SK-N-SH (cell line): ENCODE measurements at places on chromosomes 7 and 10.

- DNase-seq, result peak; percentile 8
Observed at GRCh38 chr10:4770801-4771553, 55.0 kb upstream of the AKR1E2 start.

DNA sequence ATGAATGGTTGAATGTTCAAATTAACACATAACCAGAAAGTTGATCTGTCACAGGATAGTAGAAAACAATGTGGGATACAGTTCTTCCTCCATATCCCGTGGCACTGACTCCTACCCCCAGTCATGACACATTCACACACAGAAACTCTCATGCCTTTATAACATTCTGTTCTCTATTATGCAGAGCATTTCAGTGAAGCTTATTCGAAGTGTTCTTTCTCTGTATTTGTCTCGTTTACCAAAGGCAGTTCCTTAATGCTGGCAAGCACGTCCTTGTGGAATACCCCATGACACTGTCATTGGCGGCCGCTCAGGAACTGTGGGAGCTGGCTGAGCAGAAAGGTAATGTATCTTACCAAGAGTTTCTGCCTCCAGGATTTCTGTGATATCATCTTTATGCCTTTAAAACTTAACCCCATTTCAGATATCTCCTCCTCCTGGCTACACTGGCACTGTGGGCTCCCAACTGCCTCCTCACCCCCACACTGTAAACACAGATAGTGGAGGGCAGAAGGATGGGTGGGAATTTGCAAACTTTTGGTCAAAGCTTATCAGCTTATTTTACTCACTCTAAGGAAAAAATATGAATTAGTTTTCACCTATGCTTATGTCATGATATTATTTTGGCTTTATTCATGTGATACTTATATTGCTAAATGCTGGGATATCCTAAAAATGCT is 34.1 kb downstream of the BLVRA start:
- no peak for DNase-seq

- no peak for DNase-seq
Observed at GRCh38 chr10:108789919-108790318, 1133.4 kb downstream of the XPNPEP1 start.

DNA sequence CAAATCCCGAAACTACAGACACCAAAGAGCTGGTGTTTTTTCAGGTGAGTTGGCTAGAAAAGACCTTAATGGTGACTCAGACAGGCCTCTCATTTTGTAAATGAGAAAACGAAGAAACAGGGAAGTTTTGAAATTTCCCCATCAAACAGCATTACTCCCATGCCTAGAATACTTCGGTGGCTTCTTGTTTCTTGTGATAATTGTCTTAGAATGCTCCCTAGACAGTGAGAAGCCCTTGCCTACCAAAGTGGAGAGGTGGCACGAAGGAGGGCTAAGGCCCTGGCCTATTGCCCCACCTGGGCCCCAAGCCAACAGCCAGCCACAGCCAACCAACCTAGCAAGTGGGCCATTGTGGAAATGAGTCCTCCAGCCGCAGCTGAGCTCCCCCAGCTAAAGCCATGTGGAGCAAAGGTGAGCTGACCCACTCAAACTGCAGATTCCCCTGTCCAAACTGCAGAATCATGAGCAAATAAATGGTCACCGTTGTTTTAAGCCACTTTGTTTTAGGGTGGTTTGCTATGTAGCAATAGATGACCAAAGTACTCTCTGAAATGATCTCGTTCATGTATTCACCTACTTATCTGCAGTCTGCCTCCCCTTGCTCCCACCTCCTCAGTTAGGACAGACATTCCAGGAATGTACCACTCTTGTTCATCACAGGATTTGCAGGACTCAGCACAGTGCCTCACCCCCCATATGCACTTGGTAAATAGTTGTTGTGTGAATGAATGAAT is 97.7 kb upstream of the FGFR2 start:
- DNase-seq, result no peak

DNA sequence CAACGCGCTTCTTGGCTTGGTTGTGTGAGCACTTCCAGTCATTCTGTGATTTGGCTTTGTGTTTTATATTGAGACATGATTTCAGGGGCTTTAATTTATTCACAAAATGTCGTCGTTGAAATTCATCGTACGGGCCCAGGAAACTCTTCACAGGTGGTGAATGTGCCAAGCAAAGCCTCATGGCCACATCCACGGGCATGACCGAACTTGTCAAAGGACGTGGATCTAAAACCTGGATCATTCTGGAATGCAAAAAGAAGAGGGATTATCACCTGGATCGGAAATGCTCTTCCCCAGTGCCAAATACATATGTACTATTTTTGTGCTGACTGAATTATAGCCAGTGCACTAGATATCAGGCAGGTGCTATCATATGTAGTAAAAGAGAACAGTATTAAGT is 2.2 kb downstream of the PPP1R3C start:
- DNase-seq, result no peak

- no peak for DNase-seq
Observed at GRCh38 chr10:83585686-83586085, 553.6 kb upstream of the GHITM start.

DNA sequence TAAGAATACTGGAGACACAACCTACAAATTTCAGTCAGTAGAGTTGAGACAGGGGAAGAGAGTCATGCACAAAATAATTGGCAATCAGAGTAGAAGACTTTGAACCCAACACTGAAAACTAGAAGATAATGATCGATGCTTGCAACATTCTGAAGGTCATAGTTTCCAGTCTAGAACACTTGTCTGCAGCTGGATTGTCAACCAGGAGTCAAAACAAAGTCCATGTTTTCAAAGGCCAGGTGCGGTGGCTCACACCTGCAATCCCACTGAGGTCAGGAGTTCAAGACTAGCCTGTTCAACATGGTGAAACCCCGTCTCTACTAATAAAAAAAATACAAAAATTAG is 26.8 kb upstream of the SMURF1 start:
- DNase-seq, result no peak

DNA sequence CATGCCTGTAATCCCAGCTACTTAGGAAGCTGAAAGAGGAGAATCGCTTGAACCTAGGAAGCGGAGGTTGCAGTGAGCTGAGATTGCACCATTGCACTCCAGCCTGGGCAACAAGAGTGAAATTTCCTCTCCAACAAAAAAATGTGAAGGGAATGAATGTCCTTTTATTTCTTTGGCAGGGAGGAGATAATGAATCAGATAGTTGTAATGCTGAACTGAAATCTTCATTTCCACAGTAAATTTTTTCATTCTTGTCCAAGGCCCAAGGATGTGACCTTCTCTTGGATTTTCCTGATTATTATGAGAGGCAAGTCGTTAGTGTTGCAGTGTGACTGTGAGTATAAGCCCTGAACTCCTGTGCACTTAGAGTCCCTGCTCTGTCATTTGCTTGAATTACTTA is 13.6 kb downstream of the STAMBPL1 start:
- DNase-seq, result no peak

- peak; percentile 98 for DNase-seq
Observed at GRCh38 chr10:122953902-122954730, at the start of gene C10orf88. TSS of gene C10orf88 (minus strand) at chr10:122954227. CDS start at chr10:122954178, 49 bp downstream.

- no peak for DNase-seq
Observed at GRCh38 chr7:1181640-1182039, 21.6 kb upstream of the ZFAND2A start.

GRCh38 chr10:131724169-131724545 is 176.7 kb upstream of the PPP2R2D start:
- peak; percentile 84 for DNase-seq

DNA sequence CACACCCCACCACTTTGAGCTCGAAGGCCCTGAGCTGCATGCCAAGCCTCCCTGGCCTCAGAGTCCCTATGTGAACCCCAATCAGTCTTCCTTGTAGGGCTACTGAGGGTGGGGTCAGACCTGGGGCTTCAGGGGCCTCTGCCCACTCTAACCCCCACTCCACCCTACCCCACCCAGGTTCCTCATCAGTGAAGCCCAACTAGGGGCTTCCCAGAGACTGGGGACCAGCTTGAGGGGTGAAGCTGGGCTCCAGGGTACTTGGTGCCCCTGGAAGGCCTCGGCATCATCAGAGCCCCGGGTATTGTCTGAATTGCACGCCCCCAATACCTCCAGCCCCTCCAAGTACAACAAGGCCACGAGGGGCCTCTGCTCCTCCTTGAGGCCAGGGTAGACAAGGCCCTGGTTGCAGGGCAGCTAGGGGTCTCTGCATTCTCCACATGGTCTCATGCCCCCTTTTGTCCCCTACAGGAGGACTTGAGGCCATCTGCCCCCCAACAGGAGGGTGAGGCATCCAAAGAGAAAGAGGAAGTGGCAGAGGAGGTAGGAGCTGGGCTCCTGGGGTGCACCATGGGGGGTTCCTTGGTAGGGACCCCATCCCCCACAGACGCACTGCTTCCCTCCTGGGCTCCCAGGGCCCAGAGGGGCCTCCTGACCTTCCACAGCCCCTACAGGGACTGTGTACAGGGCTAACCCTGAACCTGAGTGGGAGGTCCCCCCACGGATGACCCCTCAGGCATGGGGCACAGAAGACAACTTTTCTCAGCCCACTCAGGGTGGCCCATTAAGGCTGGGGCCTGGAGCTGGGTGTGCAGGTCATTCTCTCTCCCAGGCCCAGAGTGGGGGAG is 4.0 kb downstream of the SNCG start:
- DNase-seq, result no peak

DNA sequence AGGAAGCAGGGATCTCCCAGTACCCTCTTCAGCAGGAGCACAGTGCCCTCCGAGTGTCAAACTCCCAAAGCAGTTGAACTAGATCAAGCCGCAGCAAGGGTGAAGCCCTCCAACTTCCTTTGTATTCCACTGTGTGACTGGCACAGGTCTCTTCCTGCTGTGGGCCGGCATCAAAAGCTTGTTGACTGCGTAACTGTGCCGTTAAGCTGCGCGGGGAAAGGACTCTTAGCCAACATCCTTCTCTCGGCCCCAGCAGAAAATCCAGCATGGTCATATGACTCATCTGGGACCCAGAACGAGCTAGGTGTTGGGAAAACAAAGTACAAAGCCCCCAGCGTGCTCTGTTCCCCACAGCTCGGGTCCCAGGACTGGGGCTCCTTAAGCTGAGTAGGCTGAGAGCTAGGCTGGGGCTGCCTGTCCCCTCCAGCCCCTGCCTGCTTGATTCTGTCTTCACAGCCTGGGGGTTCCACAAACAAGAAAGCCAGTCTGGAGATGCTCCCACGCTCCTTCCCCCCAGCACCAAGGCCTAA is 52.2 kb downstream of the COL17A1 start:
- DNase-seq, result no peak

GRCh38 chr7:98283127-98283886 is 1.8 kb downstream of the BRI3 start:
- peak; percentile 26 for DNase-seq

DNA sequence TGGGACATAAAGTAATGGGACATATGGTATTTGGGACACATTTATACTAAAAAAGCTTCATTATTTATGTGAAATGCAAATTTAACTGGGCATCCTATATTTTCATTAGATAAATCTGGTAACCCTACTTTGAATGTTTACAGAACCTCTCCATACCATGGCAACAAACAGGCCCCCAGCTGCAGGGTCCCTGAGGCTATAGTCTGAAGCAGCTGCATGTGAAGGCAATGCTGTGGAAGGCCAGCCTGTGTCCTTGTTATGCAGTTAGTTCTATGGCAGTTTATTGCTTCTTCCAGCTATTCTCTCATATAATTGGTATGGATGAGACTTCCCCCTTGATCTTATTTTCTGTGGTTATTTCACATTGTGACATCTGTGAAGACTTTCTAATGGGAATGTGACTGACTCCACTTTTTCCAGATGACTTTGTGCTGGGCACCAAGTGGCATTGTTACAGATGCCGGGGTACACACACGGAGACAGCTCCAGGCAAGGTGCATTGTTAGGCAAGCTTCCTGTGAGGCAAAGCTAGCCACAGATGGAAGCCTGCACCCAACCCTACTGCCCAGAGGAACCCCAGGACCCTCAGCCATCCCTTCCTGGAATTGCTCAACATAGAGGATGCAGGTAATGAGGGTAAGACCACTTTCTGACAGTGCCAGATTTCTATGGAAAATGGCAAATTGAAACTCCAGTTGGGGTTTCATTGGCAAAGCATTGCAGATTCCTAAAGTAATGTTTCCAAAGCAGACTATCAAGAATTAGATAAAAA is 49.5 kb upstream of the ADAM12 start:
- DNase-seq, result no peak

DNA sequence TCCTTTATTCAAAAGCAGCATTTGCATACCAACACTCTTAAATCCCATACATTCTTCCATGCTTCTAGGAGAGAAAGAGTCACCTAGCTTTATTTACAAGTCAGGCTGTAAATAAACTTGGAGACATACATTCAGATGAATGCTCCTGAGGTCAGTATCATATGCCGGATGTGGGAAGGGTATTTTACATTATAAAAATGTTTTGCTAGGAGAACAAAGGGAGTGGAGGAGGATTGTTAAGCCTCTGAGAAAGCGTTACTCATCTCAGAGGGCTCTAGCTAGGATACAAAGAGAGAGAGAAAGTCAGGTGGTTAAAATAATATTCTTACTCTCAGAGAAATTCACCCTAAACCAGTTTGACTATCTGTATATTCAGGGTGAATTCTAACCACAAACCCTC is 300.9 kb upstream of the NPSR1 start:
- no peak for DNase-seq

DNA sequence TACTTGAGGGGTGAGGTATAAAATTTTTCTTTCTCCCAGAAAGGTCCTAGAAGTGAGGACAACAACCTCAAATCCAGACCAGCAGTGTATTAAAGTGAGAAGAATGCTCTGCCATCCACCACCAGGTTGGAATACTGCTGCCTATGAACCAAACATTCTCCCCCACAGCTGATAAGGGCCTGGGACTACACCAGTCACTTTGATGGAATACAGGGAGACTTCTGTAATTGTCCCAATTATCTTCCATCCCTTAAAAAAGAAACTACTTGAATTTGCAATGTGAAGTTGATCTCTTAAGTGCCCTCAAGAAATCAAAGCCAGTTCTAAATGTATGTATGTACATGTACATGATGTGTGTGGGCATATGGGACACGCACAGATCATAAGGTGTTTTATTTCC is 3.0 kb downstream of the TBX20 start:
- no peak for DNase-seq

DNA sequence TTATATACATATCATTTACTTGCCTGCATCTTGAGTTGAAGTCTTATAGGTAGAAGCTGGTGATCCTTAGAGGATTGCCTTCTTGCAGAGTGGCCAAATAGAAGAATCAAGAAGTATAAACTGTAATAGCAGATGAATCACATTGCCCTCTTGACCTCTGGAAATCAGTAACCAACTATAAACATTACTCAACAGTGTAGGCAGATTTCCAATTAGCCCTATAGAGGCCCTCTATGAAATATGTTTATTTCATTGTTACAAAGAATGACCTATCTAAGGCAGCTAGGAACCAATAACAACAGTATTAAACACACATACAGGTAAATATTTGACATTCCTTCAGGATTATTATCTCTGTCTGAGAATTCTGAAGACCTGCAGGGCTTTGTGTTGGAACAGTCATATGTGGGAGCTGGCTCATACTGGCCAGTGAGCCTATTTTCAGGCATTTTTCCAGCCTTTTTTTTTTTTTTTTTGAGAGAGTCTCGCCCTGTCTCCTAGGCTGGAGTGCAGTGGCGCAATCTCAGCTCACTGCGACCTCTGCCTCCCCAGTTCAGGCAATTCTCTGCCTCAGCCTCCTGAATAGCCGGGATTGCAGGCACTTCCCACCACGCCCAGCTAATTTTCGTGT is 7.2 kb upstream of the SRI start:
- DNase-seq, result no peak

- DNase-seq, result no peak
Observed at GRCh38 chr10:46052791-46053375, 6.8 kb upstream of the MSMB start.

- DNase-seq, result no peak
Observed at GRCh38 chr10:120586471-120586872, 129.4 kb downstream of the PLPP4 start.
